ENCODE measurements at places on chromosomes 12 and 14.

DNA sequence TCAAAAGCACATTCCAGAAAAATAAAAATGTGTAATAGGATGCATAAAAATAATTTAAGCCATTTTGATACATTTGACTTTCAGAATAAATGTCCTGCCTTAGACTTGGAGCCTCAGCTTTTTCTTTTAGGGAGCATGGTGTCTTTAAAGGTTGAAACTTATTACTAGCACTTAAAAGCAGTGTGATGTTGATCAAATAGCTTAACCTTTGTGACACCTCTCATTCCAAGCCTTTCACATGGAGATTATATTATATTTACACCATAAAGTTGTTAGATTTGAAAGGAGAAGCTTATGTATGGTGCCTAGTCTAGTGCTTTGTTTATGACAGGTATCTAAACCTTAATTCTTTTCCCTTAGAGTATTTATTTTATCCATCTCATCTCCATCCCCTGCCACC lies 61.9 kb downstream of the KTN1 start:
- DNase-seq = no peak

GRCh38 chr12:32089586-32089985 lies 17.1 kb upstream of the BICD1 start:
- no peak for DNase-seq

DNA sequence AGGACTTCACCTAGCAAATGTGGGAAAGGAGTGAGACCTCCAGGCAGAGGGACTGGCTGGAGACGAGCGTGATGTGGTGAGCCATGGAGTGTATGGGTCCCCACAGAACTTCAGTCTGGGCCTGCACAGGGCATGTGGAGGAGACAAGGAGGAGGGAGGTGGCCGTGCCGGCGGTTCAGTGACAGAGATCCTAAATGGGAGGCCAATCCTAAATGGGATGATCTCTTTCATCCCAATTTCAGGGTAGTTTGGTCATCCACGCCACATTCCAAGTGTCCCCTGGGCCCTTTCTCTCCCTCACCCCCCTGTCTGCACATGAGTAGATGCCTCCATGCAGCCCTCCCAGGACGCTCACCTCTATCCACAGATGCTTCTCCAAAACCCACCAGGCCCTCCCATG lies 13.2 kb downstream of the SERPINA5 start:
- no peak for DNase-seq

- DNase-seq = peak; percentile 77
Observed at GRCh38 chr12:48988030-48988649, 10.0 kb downstream of the WNT1 start.

DNA sequence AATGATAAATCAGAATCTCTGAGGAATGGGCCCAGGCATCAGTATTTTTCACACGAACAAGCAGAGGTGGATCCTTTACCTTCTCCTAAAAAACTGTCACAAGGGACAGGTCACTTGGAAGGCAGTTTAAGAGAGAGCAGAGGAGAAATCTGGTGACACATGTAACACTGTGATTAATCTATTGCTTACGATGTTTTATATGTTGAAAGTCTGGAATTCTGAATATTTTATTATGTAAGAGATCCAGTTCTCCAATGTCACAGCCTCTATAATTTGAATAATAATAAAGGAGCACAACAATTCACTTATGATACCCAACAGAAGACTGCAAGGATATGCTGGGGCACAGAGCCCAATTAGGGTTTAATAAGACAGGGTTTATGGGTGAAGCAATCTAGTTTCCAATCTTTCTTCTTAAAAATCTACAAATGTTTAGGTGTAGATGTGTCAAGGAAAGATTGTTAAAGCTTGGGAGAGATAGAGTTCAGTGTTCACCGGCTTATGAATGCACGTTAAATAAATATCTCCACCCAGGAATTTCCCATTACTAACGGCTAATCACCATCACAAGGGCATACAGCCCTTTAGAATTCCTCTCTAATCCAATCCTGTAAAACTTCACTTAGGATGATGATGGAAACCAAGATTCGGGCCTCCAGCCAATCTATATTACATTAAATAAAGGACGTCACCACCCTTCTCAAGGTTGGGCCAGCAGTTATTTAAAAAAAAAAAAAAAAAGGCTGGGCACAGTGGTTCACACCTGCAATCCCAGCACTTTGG lies 23.4 kb downstream of the DUSP16 start:
- DNase-seq = no peak

- DNase-seq = no peak
Observed at GRCh38 chr14:64747327-64747726, 43.1 kb downstream of the PLEKHG3 start.

DNA sequence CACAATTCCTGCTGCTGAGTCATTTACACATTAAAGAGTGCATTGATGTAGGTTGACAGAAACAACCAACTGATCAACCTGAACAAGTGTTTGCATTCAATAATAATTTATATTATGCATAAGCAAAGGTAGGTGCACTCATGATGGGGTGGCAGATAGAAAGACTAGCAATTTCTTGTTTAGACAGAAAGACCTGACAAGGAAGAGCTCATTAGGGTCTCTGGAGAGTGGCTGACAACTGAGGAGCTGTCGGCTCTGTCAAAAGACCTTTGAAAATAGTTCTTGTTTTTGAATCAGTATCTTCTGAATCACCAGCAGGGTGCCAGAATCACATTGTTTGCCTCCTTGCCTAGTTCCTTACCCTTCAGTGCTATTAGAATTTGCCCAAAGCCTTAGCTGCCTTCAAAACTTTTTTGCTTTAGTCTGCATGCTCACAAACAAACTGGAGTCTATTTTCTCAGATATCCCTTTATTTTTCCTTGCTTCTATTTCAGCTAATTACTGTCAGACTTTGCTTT lies 234.7 kb downstream of the BTG1 start:
- DNase-seq = no peak

DNA sequence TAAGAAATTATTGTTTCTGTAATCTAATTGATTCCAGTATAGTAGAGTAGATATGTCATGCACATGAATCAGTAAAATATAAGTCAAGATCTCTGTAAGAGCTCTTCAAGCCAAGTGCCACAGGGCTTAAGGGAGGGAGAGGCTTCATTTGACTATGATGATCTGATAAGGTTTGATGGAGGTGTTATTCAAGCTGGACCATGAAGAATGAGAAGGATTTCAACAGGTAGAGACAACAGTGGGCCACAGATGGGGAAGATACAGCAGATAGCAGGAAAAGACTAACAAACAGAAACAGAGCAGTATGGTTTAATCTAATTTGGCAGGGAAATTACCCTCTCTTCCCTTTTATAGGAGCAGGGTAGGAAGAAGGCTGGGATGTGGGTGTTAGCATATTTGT lies 40.6 kb upstream of the FKBP4 start:
- no peak for DNase-seq

DNA sequence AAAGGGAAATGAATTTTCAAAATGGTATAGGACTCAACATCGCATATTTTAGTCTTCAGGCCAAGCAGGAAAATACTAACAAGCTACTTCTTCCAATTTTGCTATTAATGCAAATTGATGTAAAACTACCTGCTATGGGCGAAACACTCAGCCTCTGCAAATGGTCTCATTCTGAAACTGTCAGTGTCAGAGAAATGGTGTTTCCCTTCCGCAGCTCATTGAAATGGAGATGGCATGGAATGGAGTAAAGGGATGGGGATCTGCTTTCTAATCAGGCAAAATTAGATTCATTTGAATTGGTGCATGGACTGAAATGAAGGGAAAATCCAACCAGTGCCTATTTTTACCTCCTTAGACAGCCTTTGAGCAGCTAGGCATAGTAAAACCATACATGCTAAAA lies 80.4 kb upstream of the EEA1 start:
- no peak for DNase-seq

Data from CD4-positive, alpha-beta T cell treated with Interleukin-12 subunit alpha and Interleukin-12 subunit beta, for 1 hour (primary cell).